ENCODE measurements at places on chromosomes 16 and 17.
A peak's percentile ranks its signal among the peaks of the same experiment; 100 is the strongest.

DNA sequence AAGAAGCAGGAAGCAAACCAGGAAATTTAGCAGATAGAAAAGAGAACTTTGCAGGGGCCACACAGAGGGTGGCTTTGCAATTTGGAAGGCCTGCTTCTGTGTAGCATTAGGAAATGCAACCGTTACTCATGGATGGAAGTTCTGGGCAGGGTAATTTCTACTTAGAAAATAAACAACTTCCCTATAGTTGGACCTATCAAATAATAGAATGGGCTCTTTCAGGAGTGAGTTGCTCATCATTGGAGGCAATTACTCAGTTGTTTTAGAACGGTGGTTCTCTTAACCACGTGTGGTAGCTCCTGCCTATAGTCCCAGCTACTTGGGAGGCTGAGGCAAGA lies 25.8 kb upstream of the HS3ST2 start:
- DNase-seq = no peak

DNA sequence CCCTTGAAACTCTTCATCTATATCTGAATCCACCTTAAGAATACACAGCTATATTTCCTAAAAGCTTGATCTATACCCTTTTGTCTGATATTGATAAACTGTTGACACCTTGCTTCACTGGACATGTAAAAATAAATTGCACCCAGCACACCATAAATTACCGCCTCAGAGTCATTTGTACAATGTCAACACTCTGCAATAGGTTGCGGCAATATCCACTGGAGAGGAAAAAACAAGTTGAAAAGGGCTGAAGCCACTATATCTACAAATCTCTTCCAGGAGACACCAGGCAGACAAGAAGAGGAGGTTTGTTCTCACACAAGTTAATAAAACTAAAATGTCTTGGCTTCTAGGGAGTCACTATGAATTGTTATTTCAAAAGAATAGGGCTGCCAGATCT lies 656.9 kb downstream of the CDH8 start:
- DNase-seq = no peak

- no peak for DNase-seq
Measured at GRCh38 chr16:14560523-14560922, 69.5 kb downstream of the PARN start.

GRCh38 chr16:48613061-48613957 lies 3.3 kb upstream of the N4BP1 start:
- peak; percentile 60 for DNase-seq

GRCh38 chr16:67446968-67447507 lies 16.1 kb downstream of the HSD11B2 start:
- DNase-seq = no peak

DNA sequence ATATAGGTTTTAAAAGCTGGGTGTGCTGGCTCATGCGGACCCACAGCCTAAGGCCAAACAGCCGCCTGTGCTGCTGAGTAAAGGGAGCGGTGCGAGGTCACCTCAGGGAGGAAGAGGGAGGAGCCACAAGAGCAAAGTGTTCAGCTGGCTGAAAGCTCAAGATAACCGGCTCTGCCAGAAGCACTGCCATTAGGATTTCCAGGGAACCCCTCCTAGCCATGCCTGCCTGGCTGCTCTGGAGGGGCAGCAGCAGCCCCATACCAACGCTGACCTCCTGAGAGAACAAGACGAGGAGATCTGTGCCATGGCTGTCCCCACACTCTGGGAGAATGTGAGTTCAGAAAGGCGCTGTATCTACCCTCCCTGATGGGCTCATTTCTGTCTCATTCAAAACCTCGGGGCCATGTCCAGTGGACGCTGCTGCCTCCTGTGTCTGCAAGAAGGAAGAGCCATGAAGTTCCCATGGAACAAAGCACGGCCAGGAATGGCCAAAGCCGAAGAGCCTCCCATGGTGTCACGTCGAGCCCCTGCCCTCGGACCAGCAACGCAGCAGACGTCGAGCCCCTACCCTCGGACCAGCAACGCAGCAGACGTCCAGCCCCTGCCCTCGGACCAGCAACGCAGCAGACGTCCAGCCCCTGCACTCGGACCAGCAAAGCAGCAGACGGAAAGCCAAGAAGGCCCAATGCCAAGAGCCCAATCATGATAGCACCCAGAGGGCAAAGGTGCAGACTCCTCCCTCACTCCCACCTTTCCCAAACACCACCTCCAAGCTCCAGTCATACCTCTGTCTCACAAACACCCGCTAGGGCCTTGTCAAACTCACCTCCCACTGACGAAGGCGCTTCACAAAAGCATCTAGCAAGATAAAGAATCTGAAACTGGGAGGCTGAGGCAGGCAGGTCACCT lies 107.0 kb downstream of the ANKRD11 start:
- DNase-seq = no peak
